Right ventricle myocardium superior (tissue), 1 donor: ENCODE measurements at places on chromosomes 4 and X. TPM values are rescaled to one million over a fixed set of nuclear protein-coding genes. Genes with fewer than 3 reads are reported as not detected.

RLIM gene
- 18.7 TPM for total RNA-seq

DNA sequence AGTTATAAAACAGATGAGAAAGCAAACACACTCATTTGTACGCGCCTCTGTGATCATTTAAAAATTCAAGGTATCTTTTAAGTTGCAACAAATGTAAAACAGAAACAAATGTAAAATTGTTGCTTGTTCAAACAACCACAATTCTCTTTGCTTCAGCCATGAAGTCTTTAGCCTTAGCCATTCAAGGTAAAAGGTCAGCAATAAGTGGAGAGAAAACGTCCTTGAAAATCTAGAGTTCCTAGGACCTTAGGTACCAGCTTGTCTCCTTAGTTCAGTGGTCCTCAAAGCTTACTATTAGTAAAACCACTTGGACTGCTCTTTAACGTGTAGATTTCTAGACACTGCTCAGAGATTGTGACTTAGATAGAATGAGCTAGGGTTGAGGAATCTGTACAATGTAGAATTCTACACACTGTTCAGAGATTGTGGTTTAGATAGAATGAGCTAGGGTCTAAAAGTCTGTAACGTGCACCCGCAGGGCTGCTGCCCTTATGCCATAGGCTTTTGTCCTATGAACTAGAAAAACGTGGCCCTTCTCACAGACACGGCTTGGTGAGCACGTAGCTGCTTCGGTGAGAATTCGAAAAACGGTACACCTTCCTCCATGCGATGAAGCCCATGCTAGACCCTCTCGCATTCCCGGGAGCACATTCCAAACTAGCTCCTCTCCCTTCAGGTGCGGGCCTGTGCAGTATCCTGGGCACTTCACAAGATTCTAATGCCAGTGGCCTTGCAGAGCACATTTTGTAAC, 1.7 kb downstream of the PLAC8 start:
- no peak for DNase-seq

DNA sequence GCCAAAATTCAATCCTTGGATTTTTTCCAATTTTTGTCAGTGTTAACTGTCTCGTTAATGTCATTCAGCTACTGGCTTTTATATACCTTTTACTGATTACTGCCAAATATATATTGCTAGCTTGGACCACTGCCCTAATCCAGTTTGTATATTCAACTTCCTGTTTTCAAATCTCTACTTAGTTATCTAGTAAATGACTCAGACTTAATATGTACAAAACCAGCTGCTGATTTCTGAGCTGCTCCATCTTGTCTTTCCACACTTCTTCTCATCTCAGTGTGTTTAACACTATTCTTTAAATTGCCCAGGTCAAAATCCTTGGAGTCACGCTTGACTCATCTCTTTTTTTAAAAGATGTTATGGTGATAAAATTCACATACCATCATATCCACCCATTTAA, 1196.7 kb downstream of the RAPGEF2 start:
- no peak for DNase-seq

BEND2 gene
- not detected for total RNA-seq

DNA sequence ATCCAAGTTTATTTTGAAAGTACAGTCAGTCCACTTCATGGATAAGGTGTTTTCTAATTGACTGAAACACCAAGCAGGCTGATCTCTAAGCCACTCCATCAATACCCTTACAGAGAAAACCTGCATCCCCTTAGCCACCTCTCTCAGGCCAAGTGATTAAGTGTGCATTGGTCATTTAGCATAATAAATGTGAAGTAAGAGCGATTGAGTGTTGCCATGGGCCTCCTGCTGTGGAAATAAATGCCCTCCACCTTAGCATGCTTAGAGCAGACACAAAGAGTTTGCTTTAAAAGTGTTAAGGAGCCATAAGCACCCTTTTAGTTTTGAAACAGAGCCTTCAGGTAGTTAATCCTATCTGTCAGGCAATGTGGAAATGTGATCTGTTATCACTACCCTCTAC, 386.5 kb downstream of the GPAT3 start:
- DNase-seq: no peak

DNA sequence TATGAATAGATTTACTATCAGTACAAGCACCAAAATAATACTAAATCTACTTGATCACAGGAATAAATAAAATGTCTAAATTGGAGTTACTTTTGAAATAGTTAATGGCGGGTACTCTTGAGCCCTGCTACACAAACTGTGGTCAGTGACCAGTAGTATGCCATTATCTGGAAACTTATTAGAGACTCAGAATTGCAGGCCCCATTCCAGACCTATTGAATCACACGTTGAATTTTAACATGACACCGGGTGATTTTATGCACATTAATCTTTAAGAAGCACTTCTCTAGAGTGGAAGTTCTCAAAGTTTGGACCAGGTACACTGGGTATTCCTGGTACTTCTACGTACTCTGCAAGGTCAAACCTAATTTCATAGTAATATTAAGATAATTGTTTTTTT, 660.0 kb upstream of the POU3F4 start:
- no peak for DNase-seq

GRCh38 chr4:40572692-40573310, 56.9 kb downstream of the RBM47 start:
- no peak for DNase-seq

DNA sequence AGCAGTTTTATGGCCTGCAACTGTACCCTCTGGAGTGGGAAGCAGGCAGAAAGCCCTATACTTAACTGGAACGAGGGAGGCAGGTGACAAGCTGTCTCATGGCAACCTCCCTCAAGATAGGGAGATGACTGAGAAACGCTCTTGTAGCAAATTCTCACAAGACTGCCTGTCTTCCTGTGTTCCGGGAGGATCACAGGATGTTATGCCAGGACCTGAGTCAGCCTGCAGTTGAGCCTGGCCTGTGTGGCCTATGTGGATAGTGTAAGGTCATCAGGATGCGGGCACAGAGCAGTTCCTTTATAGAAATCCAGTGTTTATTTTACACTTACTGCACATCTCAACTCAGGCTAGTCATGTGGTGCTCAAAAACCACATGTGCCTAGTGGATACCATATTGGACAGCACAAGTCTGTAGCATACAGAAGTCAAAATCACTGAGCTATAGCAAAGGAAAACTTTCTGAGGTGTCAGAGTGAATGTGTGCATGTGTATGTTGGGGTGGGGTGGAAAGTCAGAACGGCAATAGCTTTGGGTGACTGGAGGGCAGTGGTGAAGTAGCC, 25.2 kb downstream of the TAF7L start:
- no peak for DNase-seq

DNA sequence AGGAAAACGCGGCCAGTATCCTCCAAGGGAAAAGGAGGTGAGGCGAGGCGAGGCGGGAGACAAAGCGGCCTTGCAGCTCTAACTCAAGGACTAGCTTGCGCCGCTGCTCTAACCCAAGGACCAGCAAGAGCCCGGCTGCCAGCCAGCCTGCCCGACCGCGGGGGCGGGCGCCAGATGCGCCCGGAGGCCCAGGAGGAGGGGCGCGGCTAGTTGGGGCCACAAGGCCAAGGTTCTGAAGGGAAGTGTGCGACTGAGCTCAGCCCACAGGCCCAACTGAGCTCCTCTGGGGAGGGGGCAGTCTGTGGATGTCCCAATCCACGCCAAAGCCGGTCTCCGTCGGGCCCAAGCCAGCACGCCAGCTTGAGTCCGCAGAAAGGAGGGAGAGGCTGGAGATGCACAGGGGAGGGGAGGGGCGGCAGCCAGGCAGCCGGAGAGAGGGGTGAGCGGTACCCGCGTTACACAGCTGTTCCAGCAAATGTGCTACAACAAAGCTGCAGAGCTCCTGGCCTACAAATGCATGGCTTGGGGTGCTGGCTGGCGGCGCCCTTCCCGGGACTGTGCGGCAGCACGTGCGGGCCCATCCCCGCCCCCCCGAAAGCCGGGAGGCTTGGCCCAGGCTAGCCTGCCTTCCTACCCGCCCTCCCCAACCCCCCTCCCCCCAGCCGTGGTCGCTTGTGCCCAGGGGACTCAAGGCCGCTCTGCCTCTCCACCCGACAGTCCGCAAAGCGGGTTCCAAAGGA, 637 bp downstream of the AMER1 start:
- DNase-seq: peak; percentile 51

DMP1 gene
- not detected for total RNA-seq

ASMT gene
- total RNA-seq: not detected

DNA sequence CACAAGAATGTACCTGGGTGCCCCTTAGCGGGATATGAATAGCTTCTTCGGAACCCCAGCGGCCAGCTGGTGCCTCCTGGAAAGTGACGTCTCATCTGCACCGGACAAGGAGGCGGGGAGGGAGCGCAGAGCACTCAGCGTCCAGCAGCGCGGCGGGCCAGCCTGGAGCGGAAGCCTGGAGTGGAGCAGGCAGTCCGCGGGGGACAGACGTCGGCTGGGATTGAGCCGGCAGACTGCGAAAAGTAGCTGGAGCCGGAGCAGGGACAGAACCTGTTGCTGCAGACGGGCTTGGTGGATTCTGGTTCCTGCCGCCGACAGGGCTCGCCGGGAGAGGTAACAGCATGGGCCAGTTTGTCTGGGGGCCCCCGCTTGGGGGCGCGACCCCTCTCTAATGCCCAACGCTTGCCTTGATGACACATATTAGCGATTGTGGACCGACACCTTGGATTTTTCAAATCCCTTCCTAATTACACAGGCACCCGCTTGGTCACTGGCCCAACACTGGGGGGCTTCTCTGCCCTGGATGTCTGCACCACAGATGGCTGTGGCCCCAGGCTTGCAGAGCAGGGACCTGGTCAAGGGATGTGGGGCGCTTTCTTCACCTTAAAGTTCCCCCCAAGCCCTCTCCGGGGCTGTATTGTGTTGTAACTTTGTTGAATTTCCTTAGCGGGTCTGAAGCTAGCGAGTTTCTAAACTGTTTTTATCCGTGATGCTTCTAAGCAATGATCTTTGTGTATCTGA, at the start of gene NPFFR2:
TSS of gene NPFFR2 (plus strand) at position 133 of the 741 bp plus-strand sequence. CDS start 96,592 bp downstream, outside the sequence.
- DNase-seq: no peak

SH3D19 gene
- 96.7 TPM for total RNA-seq

CFI gene
- total RNA-seq: 10.6 TPM

DNA sequence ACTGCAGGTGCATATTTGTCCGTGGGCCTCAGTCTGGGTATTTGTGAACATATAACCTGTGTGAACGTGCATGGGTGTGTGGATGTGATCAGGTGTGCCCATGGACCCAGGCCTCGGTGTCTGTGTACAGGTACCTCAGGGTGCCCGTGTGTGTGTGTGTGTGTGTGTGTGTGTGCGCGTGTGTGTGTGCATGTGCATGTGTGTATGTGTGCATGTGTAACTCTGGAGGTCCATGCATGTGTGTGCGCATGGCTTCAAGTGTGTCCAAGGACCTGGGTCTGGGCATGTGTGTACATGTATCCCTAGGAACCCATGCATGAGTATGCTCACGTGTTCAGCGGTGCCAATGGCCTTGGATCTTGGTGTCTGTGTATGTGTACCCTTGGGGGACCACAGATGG, 15.8 kb downstream of the FTSJ1 start:
- DNase-seq: no peak

GRCh38 chrX:88886908-88887307, 139.9 kb downstream of the CPXCR1 start:
- DNase-seq: no peak
